ENCODE measurements at places on chromosomes 3 and 15. TPM values are rescaled to one million over a fixed set of nuclear protein-coding genes. Genes with fewer than 3 reads are reported as not detected.
A peak's percentile ranks its signal among the peaks of the same experiment; 100 is the strongest.

The ANKRD34C gene
- not detected for total RNA-seq

The TXNRD3 gene
- 11.6 TPM for total RNA-seq

The TUSC7 gene
- total RNA-seq, result not detected

DNA sequence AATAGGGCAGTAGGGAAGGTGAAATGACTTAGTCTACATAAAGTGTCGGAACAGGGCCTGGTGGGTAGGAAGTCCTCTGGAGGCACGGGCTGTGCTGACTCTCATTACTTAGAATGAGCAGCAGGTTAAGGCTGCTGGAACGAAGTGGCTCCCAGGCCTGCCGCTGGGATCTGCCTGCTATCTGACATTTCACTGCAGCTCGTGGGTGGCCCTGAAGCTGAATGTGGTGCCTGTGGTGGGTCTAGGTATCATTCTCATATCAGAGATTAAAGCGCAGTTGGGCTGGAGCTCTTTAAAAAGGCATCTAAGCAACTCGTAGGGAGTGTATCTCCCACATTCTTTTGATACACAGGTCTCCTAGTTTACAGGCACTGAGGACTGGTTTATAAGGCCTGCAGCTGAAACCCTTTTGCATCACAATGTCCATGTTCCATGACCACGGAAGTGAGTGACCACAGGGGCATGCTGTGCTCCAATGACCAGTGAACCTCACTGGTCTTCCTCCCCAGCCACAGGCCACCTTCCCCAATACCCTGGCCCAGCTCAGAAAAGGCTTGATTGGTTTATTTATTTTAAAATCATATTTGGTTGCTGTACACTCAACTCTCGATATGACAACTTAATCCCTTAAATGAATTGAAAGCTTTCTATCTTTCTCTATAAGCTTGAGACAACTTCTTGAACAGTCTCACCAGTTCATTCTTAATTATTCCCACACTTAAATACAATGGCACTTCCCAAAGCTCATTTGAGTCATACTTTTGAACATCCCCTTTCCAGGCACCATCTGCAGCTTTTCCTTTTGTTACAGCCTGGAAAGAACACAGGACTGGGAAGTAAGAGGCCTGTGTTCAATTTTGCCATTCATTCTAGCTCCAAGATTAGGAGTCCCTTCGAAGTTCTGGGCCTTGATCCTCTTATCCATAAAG, 19.0 kb downstream of the ADAMTS9 start:
- no peak for DNase-seq

- peak; percentile 14 for DNase-seq
These were observed 412.0 kb downstream of the FHIT start for GRCh38 chr3:60839246-60839645.

All from H4 (cell line).